Osteoblast (primary cell): ENCODE measurements at places on chromosomes 12 and 14. TPM values are rescaled to one million over a fixed set of nuclear protein-coding genes. Genes with fewer than 3 reads are reported as not detected.

DNA sequence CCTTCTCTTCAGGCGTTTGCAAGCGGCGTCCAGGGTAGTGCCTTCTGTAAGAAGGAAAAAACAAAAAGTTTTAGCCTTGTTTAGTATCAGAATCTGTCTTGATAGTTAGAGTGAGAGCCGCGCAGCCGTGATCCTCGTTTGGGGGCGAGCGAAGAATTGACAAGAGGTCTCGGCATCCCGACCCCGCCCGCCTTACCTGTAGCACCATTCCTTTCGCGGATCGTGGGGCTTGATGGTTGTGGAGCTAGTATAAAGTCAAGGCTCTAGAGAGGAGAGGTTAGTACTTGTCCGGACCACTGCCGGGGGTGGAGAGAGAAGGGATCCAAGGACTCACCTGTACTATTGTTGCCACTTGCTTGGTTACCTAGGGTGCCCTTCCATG, 494 bp downstream of the TMTC3 start:
- DNase-seq, result no peak

DNA sequence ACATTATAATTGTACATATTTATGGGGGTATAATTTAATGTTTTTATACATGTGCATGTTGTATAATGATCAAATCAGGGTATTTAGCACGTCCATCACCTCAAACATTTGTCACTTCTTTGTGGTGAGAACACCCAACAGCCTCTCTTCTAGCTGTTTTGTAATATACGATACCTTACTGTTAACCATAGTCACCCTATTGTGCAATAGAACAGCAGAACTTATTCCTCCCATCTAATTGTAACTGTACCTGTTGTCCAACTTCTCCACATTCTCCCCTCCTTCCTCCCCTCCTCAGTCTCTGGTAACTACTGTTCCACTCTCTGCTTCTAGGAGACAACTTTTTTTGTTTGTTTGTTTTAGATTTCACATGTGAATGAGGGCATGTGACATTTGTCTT, 197.0 kb upstream of the PKP2 start:
- DNase-seq, result no peak

ACOT4 gene
- 1.8 and 2.5 TPM in 2 replicates for total RNA-seq

MOAP1 gene
- 16.6 and 18.3 TPM in 2 replicates for total RNA-seq

CCDC196 gene
- not detected in 2 replicates for total RNA-seq
